ENCODE measurements at places on chromosomes 3 and 15.
A peak's percentile ranks its signal among the peaks of the same experiment; 100 is the strongest.

GRCh38 chr15:84955089-84955848, 26.4 kb upstream of the PDE8A start:
- peak; percentile 85 for DNase-seq

DNA sequence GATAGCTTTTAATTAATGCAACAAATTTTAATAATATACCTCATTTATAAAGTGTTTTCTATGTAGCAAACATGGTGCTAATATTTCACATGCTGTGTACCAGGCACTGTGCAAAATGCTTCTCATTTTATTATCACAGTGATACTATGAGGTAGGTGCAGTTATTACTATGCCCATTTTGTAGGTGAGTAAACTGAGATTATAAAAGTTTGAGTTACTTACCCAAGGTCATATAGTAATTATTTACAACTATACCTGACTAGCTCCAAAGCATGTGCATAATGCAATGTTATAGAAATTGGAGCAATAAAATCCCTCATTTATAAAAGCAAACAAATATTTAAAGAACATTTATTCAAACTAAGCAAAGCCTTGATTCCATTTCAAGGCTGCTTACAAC, 54.5 kb upstream of the DCBLD2 start:
- DNase-seq = no peak

DNA sequence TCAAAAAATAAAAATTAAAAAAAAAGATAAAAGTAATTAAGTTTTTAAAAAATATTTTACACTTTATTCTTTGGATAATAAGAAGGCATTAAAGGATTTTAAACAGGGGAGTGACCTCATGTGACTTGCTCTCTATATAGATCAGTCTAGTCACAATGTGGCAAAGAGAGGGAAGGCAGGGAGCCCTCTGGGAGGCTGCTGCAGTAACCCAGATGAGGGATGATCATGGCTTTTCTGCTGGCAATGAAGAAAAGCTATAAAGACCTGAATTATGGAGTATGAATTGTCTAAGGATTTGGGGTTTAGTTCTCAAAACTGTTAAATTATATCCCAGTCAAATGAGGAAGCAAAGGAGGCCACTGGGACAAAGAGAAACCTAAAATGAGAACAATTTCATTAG, 58.1 kb downstream of the SUMF1 start:
- no peak for DNase-seq

- DNase-seq = no peak
These were observed 320.7 kb downstream of the ZNF621 start for GRCh38 chr3:40845447-40845846.

DNA sequence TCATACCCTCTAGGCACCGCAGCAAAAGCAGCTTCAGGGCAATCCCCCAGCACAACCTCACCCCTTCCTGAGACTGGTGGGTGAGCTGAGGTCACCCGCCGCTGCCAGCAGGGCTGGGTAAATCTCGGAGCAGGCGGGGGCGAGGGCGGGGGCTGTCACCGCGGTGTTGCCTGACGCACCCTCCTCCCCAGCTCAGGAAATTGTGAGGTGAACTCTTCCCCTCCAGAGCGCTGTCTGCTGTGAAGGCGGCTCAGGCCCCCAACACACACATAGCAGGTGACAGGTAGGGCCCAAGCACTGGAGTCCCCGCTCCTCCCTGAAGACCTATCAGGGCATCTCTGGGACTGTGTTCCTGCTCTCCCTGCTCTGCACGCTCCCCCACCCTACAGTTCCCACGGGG, 30.2 kb upstream of the FURIN start:
- DNase-seq = no peak

- peak; percentile 71 for DNase-seq
These were observed 8.6 kb downstream of the SLC6A1 start for GRCh38 chr3:11001020-11001657.

GRCh38 chr3:50124052-50124799, 30.9 kb upstream of the SEMA3F start:
- no peak for DNase-seq

- DNase-seq = peak; percentile 1
These were observed 48.7 kb upstream of the WDR72 start for GRCh38 chr15:53808058-53808706.

DNA sequence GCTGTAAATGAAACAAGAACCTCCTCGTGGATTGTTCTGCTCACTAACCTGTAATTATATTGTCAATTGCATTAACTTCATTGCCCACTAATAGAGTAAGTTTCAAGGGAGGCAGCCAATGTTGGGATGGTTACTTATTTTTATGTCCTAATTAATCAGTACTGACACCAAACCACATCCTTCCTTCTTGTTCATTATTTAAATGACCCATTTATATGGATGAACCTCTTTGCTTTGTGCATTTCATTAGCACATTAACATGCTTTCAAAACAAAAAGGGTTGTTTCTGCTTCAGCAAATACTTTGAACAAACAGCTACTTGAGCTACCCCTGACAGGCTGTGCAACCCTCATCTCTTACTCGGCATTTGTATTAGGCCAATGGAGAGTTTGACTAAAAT, 374.2 kb downstream of the MECOM start:
- DNase-seq = no peak

GRCh38 chr15:84575493-84575892, 25.3 kb upstream of the ZSCAN2 start:
- DNase-seq = no peak

GRCh38 chr3:147507638-147508286, 98.6 kb downstream of the ZIC1 start:
- DNase-seq = no peak
